Esophagus muscularis mucosa (tissue), 4 donors: ENCODE measurements at places on chromosomes 2 and 18. TPM values are rescaled to one million over a fixed set of nuclear protein-coding genes. Genes with fewer than 3 reads are reported as not detected.

DUSP2 gene
- 2.2 TPM for total RNA-seq

HOXD1 gene
- total RNA-seq = not detected

TEKT4 gene
- total RNA-seq = not detected

GDF7 gene
- 10.4 TPM for total RNA-seq

ASTL gene
- total RNA-seq = not detected

INSIG2 gene
- total RNA-seq = 13.0 TPM

- H3K4me3 ChIP-seq = no peak overlapping the region
- no peaks in the 10 kb centered on the region for H3K4me1 ChIP-seq
- H3K27me3 ChIP-seq = no peaks in the 10 kb centered on the region
- no peak for DNase-seq
Measured at GRCh38 chr18:6368017-6368416, 46.7 kb downstream of the L3MBTL4 start.

GRCh38 chr2:24559473-24560113, 68.5 kb downstream of the NCOA1 start:
- no peaks in the 10 kb centered on the region for H3K36me3 ChIP-seq
- no peaks in the 10 kb centered on the region for H3K27me3 ChIP-seq
- no peak for DNase-seq
- no peak overlapping the region for H3K4me3 ChIP-seq
- no peak overlapping the region for H3K27ac ChIP-seq

DNA sequence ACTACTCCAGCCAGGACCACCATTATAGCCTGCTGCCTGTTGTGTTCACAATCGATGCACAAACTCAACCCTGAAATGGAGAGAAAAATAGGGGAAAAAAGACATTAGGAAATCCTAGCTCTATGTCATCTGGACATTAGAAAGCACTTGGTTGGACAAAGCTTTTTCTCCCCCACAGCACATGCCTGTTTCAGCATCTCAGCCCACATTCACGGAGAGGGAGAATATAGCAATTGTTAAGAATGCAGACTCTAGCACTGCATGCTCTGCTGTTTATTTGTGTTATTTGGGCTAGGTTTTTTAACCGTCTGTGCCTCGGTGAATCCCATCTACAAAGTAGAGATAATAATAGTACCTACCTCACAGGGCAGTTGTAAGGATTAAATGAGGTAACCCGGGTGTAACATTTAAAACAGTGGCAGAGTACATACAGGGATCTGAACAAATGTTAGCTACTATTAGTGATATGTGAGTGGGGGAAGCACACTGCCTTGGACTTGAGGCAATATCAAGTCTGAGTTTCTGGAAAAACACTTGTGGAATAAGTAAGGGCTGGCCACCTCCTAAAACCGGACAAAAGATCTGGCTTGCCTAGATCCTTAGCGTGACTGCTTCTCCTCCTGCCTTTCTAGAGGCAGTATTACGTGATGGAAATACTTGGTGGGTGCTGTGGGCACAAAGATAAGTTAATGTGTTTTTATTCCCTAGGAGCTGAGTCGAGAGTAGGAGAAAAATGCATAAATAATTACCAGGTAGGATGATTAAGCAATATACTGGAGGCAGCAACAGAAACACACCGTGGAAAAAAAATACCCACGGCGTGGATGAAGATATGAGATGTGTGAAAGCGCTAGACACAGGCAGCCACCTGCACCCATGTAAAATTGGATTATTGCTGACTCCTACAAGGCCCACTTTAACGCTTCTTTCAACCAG, 1.0 kb upstream of the PPP1CB start:
- no peaks in the 10 kb centered on the region for H3K36me3 ChIP-seq
- DNase-seq = no peak
- H3K27me3 ChIP-seq = no peaks in the 10 kb centered on the region
- peaks cover 60% of the 10 kb centered on the region for H3K4me1 ChIP-seq

GRCh38 chr18:7317804-7318231, 86.9 kb downstream of the LRRC30 start:
- H3K27me3 ChIP-seq = no peaks in the 10 kb centered on the region
- H3K4me3 ChIP-seq = no peak overlapping the region
- no peaks in the 10 kb centered on the region for H3K4me1 ChIP-seq
- H3K27ac ChIP-seq = no peak overlapping the region
- DNase-seq = peak; percentile 80

DNA sequence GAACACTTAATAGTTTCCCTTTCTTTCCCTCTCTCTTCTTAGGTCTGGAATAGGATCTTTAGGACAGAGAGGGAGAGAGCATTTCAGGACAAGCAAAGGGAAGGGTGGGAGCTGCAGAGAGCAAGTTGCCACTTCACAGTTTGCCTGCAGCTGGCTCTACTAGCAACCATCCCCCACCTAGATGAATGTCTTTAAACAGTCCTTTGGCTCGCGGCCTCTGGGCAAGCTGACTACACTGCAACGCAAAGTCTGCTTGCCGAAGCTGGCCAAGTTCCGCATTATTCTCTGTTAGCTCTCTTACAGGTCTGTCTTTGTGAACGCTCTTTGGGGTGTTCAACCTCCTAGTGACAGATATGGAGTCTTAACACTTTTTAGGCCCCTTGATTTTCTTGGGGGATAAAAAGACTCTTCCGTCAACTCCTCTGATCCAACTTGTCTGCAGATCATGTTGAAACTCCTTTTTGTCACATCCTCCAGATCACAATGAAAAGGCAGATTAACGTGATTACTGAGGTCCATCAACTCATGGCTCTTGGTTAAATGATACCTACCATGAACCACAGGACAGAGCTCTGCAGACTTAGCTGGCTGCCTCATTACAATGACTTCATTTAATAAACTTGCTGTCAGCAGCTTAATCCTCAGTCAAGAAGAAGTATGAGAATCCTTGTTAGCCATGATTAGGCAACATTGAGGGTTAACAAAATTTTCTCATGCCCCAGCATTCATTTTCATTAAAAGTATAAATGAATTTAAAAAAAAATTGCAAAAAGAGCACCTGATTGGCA, 74.6 kb downstream of the SLC4A3 start:
- no peak overlapping the region for H3K4me3 ChIP-seq
- peaks cover 9% of the 10 kb centered on the region for H3K4me1 ChIP-seq
- H3K36me3 ChIP-seq = no peaks in the 10 kb centered on the region
- no peak for DNase-seq

DNA sequence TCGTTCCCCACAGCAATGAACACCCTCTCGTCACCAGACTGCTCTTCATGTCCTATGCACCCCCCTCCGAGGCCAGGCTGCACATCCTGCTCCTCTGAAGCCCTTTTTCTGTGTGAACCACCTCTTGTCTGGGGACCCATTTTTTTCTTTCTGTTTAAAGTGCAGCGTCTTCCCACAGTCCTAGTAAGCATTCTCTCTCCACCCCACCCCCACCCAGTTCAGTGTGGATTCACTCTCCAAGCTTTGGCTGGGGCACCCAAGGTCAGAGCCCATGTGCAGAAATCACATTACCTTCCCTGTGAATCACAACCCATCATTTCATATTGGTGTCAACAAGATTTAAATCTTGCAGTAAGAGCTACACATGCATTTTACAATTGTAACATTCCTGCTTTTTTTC, 26.4 kb upstream of the PKDCC start:
- no peak for DNase-seq
- no peaks in the 10 kb centered on the region for H3K27me3 ChIP-seq
- peaks cover 22% of the 10 kb centered on the region for H3K4me1 ChIP-seq
- no peaks in the 10 kb centered on the region for H3K36me3 ChIP-seq

GRCh38 chr2:67309281-67309680, 87.9 kb upstream of the ETAA1 start:
- H3K27ac ChIP-seq = no peak overlapping the region
- no peak overlapping the region for H3K4me3 ChIP-seq
- DNase-seq = no peak
- no peaks in the 10 kb centered on the region for H3K36me3 ChIP-seq
- H3K4me1 ChIP-seq = no peaks in the 10 kb centered on the region
- H3K27me3 ChIP-seq = no peaks in the 10 kb centered on the region

DNA sequence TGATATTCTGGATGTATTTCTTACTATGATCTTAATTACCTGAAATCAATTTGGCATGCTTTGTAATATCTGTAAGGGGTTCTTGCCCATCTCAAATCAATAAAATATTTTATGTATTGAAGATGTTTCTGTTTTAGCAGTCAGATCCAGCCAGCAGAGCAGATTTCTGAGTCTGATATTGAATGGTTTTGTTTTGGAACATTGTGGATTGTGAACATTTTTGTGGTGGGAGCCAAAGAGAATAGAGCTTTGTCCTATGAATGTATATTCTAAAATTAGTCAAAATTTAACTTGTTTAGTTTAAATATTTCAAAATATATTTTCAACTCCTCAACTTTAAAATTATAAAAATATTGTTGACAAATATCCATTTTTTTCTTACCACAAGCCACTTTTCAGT, 197.0 kb downstream of the UBE2E3 start:
- H3K36me3 ChIP-seq = no peaks in the 10 kb centered on the region
- no peaks in the 10 kb centered on the region for H3K4me1 ChIP-seq
- H3K27me3 ChIP-seq = no peaks in the 10 kb centered on the region
- DNase-seq = no peak
- no peak overlapping the region for H3K27ac ChIP-seq

DNA sequence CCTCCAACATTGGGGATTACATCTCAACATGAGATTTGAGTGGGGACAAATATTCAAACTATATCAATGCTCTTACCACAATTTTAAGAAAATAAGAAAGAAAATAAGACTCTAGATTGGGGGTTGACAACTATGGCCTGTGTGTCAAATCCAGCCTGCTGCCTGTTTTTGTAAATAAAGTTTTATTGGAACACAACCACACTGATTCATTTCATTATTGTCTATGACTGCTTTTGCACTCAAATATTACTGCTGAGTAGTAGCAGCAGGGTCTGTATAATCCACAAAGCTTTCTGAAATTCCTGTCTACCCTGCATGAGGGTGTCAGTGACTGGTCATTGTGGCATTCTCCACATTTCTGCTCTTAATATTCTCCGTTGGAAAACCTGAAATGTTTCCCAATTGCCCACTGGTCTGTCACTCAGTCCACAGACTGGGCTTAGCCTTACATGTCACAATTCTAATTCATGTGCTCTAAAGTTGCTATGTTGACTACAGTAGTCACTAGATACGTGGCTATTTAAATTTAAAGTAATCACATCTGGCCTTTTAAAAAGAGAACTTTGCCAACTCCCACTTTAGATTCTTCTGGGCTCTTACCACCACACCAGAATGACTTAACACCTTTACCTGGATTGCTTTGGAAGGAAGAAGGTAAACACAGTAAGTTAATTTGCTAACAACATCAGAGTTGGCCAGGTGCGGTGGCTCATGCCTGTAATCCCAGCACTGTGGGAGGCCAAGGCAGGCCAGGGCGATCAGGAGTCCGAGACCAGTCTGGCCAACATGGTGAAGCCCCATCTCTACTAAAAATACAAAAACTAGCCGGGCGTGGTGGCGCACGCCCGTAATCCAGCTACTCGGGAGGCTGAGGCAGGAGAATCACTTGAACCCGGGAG, 86.9 kb downstream of the CLHC1 start:
- H3K27ac ChIP-seq = no peak overlapping the region
- no peak for DNase-seq
- no peak overlapping the region for H3K4me3 ChIP-seq
- no peaks in the 10 kb centered on the region for H3K36me3 ChIP-seq

GRCh38 chr2:220282236-220282635, 654.8 kb downstream of the SLC4A3 start:
- H3K4me1 ChIP-seq = peaks cover 10% of the 10 kb centered on the region
- H3K27ac ChIP-seq = no peak overlapping the region
- H3K36me3 ChIP-seq = no peaks in the 10 kb centered on the region
- DNase-seq = no peak

GRCh38 chr18:68215931-68216330, 499.0 kb downstream of the TMX3 start:
- no peak for DNase-seq
- no peak overlapping the region for H3K4me3 ChIP-seq
- no peak overlapping the region for H3K27ac ChIP-seq
- H3K36me3 ChIP-seq = no peaks in the 10 kb centered on the region

- H3K36me3 ChIP-seq = no peaks in the 10 kb centered on the region
- DNase-seq = no peak
- no peak overlapping the region for H3K4me3 ChIP-seq
- no peaks in the 10 kb centered on the region for H3K4me1 ChIP-seq
- H3K27ac ChIP-seq = no peak overlapping the region
Measured at GRCh38 chr18:29862824-29863223, 1179.7 kb downstream of the DSC3 start.

DNA sequence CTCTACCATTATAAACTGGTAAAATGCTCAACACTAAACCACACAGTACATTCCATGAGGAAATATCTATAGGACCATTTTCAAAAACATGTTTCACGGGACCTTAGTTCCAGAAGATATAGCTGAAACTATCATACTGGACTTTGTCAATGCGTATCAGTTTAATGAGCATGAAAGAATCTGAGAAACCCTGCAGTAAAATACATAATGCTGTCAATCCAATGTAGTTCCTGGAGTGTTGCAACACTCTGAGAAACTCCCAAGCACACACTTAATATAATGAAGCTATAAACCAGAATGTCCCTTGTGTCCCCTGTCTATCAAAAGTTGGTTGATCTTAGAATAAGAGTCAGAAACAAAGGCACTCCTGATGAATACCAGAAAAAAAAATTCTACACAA, 16.2 kb downstream of the IWS1 start:
- H3K27ac ChIP-seq = peak overlapping the region; percentile 73
- no peaks in the 10 kb centered on the region for H3K27me3 ChIP-seq
- peaks cover 64% of the 10 kb centered on the region for H3K4me1 ChIP-seq
- peaks cover 17% of the 10 kb centered on the region for H3K36me3 ChIP-seq
- no peak overlapping the region for H3K4me3 ChIP-seq
- DNase-seq = no peak

GRCh38 chr2:64342195-64343099, 111.5 kb upstream of the LGALSL start:
- H3K4me3 ChIP-seq = no peak overlapping the region
- no peaks in the 10 kb centered on the region for H3K4me1 ChIP-seq
- DNase-seq = no peak
- no peak overlapping the region for H3K27ac ChIP-seq
